PC-9 (cell line): ENCODE measurements at places on chromosomes 4 and X.
A peak's percentile ranks its signal among the peaks of the same experiment; 100 is the strongest.

DNA sequence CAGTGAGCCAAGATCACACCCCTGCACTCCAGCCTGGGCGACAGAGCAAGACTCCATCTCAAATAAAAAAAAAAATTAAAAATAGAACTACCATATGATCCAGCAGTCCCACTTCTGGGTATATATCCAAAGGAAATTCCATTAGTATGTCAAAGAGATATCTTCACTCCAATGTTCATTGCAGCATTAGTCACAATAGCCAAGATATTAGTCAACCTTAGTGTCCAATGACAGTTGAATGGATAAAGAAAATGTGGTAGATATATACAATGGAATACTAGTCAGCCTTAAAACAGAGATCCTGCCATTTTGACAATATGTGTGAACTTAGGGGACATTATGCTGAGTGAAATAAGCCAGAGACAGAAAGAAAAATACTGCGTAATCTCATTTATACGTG is 49.4 kb downstream of the C4orf46 start:
- no peak for DNase-seq

DNA sequence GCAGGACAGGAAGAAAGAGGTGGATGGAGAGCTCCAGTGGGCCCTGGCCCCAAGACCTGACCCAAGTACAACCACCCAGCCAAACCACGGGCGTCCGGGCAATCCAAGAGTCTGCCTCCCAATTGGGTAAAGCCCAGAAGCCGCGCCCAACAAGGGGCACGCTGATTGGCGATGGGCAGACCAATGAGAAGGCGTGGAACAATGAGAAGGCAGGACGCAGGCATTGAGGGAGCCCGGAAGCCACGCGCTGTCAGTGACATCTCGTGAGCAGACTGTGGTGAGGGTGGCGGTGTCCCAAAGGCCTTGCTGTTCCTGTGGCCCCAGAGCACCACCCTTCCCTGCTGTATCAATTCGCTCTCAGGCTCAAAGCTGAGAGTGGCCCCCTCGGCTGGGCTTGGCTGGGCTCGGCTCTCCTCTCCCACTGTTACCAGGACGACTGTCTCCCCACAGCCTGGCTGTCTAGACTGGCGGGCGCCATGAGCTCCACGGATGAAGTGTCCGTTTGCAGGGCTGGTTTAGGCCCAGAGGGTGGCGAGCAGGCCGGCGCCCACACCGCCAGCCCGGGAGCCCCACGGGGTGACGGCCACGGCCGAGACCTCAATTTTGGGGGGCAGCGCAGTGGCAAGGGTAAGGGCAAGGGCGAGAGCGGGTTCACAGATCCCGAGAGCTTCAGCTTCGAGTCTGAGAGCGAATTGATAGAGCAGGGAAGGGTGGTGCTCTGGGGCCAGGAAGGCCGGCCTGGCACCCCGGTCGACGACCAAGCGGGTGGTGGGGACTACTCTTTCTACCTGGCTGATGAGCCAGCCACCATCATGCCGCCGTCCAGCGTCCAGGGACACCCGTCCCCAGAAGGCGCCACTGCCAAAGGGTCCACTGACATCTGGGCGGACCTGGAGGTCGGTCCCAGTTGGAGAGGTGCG is at the start of gene LOC101059915:
Gene LOC101059915, plus strand, starts transcription at position 219 of the 920 bp plus-strand sequence.
- DNase-seq = no peak

GRCh38 chrX:3290561-3290960 is 55.9 kb downstream of the MXRA5 start:
- no peak for DNase-seq

DNA sequence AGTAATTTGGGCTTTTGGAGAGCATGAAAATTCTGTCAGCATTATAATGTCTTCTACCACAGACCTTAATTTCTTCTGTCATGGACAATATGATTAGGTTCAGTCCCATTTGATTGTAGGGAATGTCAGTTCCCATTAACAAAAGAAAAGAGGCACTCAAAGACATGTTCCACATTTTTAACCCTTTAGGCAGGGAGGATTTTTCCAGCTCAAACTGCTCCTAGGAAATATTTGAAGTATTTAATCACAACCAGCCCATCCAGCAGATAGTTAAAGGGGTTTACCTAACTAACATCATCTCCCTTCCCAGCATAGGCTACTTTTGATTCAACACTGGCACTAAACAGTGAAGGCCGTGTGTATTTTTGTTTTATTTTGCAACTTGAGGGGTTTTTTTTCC is 256.0 kb downstream of the DHX15 start:
- no peak for DNase-seq

DNA sequence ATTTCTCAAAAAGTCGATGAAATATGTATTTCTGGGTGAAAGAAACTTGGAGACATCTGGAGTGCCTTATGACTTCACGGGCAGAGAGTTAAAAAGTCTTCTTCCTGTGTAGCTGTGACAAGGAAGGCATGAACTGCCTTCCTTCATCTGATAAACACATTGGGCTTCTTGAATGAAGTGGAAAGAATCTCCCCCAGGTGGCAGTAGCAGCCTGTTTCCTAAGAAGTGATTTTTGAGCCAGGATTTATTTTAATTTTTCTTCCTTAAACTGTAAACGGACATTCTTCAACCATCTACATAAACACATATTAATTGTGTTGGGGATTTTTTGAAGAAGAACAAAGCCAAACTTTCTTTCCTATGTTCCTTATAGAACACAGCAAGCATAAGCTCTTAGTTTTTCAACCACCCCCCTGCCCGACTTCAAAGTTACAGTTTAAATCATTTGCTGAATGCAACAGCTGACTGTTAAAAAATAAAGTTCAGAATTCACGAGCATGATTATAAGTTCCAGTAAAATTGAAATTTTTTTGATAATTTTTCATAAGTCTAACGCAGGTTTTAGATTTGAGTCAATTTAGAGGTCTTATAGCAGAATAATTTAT is 980 bp upstream of the GIMD1 start:
- peak; percentile 7 for DNase-seq

- no peak for DNase-seq
Measured at GRCh38 chrX:130028196-130028595, 45.8 kb downstream of the BCORL1 start.

DNA sequence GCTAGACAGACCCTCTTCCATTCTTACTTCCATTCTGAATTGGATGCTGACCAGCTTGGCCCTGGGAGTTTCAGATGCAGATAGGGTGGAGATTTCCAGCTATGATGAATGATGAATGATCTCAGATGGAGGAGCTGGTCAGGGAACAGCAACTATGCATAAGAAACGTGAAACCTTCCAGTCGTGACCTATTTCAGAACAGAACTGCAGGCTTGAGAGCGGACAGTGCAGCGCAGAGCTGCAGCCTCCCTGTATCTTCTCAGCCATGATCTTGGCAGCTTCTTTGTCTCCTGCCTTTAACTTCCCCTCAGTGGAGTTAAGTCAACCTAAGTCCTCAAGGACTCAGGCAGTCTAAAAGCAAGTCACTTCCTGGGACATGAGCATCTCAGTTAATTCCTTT is 43.3 kb upstream of the HAND2 start:
- no peak for DNase-seq

GRCh38 chrX:4754878-4755604 is 1041.6 kb upstream of the PRKX start:
- DNase-seq = no peak

GRCh38 chr4:17511509-17511949 is 361 bp downstream of the QDPR start:
- DNase-seq = no peak

DNA sequence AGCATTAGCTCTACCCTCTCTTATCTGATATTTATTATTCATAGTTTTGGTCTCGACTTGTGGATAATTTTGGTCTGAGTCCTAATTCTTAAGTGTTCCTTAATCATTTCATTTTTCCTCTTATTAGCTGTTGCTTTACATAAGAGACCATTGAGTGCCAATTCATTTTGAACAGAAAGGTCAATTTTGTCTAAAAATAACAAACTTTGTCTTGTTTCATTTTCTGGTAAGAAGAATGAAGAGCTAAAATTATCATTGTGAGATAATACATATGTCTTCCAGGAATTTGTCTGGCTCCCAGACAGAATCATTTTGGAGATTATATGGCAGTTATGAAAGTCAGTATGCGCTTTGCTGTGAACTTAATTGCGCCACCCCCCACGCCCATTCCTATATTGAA is 1471.8 kb downstream of the PCDH7 start:
- DNase-seq = no peak

DNA sequence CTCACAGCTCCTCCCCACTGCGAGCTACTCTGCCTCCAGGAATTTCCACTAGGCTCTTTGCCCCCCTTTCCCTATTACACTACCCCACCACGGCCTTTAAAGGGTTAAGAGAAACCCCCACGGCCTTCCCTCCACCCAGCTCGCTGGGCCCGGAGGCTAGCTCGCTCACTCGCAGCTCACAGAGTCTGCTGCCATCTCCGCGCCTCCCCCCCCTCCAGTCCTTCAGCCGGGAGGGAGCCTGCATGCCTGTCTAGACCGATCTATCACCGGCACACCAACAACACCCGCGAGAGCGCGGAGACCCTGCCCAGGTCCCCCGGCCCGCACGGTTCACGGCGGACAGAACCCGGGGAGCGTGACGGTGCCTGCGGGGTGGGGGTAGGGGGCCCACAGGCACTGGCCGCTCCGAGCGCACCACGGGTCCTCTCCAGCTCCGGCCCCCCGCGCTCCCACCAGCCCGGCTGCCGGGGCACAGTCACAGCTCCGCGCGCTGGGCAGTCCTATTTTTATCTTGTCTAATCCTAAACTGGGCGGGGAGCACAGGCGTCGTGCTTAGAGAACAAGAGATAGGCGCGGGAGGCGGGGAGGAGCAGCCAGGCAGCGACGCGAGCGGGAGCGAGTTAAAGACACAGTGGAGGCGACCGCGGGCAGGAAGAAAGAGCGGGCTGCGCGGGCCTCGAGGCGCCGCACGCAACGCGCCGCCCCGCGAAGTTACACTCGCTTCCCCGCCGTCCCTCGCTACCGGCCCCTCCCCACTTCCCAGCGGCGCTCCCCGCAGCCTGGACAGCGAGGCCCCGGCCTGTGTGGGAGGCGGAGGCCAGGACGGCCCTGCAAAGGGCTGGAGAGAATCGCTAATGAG is 3.5 kb downstream of the BCOR start:
- DNase-seq = no peak

GRCh38 chr4:153034681-153035080 is 98.6 kb downstream of the FHDC1 start:
- DNase-seq = no peak

DNA sequence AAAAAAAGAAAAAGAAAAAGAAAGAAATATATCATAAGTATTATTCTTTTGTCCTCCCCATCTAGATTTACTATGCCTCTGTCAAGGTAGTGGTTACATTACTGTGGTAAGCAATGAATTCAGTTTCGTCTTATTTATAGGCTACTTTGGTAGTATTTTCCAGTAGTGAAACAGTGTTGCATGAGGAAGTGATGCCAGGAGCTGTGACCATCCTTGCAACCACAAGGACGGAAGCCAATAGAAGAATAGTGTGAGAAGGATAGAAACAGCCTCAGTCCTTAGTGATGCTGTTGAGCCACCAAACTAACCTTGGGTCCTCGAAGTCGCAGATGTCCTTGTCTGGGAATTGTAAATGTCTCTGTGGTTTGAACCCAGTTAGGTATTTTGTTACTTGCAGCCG is 328.5 kb downstream of the PPP3CA start:
- DNase-seq = no peak

DNA sequence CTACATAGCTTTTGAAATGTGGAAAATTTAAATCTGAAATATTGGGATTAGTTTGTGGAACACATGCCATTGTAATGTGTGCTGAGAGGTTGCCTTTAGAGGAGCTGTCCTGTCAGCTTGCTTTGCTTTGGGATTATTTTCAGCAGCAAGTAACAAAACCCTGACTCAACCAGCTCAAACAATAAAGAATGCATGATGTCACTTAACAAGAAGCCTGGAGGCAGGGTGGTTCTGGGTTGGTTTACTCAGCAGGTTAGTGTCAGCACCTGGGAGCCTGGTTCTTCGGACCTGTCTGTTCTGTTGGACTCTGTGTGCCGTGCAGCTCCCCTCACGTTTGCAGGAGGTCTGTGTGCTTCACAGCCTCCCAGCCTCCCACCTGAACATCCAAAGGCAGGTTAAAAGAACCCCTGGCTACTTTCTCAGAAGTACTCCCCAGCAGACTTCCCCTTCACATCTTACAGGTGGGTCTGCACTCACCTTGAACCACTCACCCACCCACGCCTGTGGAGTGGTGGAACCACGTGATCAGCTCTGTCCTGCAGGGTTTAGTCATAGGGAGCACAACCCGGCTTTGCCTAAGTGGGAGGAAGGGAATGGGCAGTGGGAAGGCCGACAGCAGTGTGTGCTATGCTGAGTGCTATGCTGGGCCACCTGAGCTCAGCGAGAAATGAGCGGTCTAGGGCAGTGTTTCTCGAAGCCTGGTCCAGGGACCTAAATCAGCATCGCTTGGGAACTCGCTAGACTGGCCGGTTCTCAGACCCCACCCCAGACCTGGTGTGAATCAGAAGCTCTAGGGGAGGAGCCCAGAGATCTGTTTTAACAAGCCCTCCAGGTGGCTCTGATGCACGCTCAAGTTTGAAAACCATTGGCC is 20.4 kb downstream of the TMEM131L start:
- DNase-seq = peak; percentile 85

- no peak for DNase-seq
Measured at GRCh38 chr4:38610966-38611431, 53.0 kb upstream of the KLF3 start.

GRCh38 chr4:139817657-139818452 is 152.2 kb downstream of the MGST2 start:
- no peak for DNase-seq

DNA sequence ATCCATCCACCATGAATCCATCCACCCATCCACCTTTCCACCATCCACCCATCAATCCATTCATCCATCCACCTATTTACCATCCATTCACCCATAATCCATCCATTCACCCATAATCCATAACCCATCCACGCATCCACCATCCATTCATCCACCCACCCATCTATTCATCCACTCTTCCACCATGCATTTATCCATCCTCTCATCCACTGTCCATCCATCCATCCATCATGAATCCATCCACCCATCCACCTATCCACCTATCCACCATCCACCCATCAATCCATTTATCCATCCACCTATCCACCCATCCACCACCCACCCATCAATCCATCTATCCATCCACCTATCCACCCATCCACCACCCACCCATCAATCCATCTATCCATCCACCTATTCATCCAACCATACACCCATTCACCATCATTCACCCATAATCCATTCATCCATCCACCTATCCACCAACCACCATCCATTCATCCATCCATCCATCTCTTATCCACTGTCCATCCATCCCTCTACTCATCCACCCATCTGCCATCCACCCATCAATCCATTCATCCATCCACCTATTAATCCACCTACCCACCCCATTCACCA is 179.7 kb upstream of the PSAPL1 start:
- no peak for DNase-seq

- DNase-seq = no peak
Measured at GRCh38 chrX:124737771-124738170, 391.4 kb downstream of the SH2D1A start.
